AG09309 (cell line): ENCODE measurements at places on chromosomes 1 and 21.

DNA sequence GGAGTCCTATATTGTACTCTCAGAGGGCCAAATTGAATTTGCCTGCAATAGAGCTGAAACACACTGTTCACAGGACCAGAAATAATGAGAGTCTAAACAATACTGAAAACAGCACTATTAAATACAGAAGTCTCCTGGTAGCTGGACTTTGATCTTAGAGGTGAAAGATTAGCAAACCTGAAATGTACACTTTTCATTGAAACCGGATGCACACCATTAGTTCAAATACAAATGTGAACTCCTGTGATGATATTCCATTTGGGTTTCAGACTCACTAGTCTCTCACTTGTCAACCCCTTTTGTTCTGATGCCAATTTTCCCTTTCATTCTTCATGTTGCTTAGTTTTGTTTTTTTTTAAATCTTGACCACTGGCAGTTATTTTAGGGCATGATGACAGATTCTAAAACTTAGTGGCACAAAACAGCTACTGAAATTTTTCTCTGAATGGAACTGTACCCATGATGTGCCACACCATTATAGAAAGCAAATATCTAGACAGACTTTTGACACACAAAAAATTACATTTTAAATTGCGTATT lies 5.9 kb upstream of the TNFSF4 start:
- no peak for DNase-seq

DNA sequence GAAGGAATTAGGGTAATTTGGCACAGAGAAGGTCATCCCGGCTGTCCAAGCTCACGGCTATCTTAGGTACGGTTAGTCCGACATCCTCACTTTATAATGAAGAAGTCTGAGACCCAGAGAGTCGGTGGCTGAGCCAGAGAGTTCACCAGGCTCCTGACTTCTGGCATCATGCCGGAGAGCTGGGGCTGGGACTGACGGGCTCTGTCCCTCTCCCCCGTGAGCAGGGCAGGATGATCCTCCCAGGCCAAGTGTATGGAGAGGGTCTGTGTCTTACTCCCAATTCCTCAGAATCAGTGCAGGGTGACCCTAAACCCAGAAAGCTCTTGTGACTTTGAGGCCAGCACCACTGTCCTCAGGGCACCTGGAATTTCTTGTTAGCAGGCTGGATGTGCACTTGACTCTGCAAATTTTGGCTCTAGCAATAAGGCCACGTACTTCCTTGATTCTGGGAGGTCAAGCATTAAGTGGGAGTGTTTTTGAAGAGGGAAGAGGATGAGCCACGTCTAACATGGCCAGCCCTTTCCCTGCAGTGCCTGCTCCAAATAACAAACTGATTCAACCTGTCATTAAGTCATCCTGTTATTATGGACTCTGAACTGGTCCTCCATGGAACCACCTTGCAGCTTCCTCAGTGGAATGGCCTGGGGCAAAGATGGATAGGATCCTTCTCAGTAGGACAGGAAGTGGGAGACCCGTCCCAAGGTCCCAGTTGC lies 20.8 kb upstream of the BTG2 start:
- DNase-seq = no peak

DNA sequence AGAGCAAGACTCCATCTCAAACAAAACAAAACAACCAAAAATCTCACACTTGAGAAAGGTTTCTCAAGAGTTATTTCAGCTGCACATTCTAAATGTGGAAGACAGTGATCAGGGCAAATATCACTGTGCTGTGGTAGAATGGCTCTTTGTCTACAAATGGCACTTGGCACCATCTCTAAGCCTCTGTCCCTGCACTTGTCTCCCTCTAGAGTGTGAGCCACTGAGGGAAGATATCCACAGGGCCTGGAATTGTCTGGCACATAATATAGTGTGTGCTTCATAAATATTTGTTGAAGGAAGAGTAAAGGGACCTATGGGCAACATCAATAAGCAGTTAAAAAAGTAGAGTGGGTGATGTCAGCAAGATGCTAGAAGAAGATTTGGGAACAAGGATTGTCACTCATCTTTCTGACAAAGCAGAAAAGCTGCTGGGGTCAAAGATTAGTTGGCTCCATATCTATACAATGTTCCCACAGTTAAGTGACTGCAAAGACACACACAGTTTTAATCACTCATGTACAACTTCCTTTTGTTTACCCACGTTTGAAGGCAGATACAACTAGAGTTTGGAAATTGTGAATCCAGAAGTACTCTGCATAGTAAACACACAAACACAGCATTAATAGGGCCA lies 19.1 kb downstream of the CD101 start:
- DNase-seq = no peak

DNA sequence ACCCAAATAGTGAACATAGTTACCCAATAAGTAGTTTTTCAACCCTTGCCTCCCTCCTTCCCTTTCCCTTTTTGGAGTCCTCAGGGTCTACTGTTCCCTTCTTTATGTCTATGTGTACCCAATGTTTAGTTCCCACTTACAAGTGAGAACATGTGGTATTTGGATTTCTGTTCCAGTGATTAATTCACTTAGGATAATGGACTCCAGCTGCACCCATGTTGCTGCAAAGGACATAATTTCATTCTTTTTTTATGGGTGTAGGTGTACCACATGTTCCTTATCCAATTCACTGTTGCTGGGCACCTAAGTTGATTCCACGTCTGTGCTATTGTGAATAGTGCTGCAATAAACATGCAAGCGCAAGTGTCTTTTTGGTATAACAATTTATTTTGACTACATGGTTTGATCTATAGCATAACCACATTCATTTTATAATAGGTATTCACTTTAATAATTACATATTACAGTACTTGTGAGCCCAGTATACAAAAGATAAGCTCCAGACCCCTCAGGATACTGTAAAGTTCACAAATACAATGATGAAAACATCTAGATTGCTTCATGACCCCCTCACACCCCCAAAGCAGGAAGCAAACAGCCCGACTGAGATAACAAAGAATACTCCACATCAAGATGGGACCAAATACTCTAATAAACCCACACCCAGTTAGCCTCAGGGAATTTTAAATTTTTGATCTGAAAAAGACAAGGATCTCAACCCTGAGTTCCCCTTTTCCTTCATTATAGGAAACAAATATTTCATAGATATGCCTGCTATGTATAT lies 45.3 kb downstream of the PUM1 start:
- DNase-seq = no peak

DNA sequence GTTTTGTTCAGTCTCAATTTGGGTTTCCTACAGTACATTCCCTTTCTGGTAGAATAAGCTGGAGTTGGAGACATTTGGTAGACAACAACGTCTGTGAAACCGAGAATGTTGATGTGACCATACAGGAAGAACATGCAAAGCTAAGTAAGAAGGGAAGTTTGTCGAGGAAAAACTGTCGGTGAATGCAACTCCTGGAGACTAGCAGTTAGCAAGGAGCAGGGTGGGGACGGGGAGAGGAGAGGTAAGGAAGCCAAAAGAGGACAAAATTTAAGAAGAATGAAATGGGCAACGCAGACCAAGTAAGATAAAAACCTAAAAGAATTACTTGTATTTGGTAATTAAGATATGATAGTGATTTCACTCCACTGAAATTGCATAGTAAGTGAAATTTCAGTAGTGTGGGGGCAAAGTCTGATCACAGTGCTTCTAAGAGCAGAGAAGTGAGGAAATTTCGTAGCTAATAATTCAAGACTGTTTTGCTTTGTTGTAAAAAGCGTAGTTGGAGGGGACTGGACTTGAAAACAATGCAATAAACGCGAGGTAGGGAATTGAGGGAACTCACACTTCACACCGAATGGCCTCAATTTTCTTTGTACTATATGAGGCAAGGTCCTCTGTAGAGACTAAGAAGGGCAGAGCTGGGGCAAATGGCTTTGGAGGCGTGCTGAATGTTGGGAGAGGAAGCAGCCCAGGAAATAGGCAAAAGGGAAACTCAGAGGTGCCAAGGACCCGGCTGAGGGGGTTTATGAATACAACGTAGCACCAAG lies 787 bp upstream of the GIPC2 start:
- no peak for DNase-seq

GRCh38 chr1:58149271-58149812 lies 397.2 kb downstream of the OMA1 start:
- no peak for DNase-seq

GRCh38 chr1:235938709-235939479 lies 72.2 kb upstream of the LYST start:
- DNase-seq = no peak

DNA sequence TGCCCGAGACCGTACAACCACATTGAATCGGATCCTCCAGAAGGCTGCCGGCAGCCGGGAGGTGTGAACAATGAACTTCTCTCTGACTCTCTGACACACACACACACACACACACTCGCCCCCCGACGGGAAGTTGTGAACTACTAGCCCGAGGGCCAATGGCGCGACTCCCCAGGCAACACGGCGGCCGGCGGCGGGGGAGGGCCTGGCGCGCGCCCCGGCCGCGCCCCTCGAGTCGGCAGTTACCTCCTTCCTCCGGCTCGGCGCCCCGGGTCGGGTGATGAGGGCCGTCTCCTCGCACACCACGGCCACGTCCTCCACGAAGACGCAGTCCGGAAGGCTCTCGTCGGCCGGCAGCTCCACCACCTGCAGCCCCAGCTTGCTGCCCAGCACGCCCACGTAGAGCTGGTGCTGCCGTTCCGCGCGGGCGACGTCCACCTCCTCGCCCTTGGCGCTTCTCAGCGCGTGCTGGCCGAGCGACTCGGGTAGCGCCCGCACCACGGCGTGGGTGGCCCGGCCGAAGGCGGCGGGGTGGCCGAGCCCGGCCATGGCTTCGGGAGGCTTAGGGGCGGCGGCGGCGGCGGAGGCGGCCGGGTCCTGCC lies 361 bp downstream of the DDAH1 start:
- DNase-seq = no peak

GRCh38 chr1:169060043-169060722 lies 46.3 kb upstream of the ATP1B1 start:
- no peak for DNase-seq

- DNase-seq = no peak
These were observed 27.1 kb upstream of the ZC3H11B start for GRCh38 chr1:219639876-219640577.

DNA sequence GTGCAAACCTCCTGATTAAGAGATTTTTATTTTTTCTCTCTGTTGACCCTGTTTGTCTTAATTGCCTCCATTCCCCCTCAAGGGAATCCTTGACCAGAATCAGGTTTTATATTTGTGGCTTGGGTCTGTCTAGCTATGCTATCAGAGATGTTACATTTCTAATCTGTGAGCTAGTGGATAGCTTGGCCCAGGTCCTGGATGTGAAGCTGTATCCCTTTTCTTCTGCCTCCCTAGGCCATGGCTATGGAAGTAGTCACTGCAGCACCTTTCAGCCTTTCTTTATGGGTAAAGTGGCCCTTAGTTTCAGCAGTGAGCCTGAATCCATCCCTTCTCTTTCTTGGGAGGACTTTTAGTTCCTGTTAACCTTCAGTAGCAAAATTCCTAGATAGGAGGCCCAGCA lies 17.0 kb upstream of the ANGEL2 start:
- no peak for DNase-seq

GRCh38 chr1:44827197-44828002 lies 15.7 kb downstream of the PTCH2 start:
- DNase-seq = no peak
